ENCODE measurements at places on chromosomes 16 and 17. TPM values are rescaled to one million over a fixed set of nuclear protein-coding genes. Genes with fewer than 3 reads are reported as not detected.

GRCh38 chr17:50866950-50867362, 802 bp upstream of the TOB1 start:
- peak; percentile 84 for DNase-seq

The SHISA9 gene
- not detected for total RNA-seq

- DNase-seq: no peak
These were observed 18.0 kb downstream of the SLFN12L start for GRCh38 chr17:35519439-35519838.

- DNase-seq: no peak
These were observed 128.7 kb upstream of the CHMP6 start for GRCh38 chr17:80862978-80863377.

DNA sequence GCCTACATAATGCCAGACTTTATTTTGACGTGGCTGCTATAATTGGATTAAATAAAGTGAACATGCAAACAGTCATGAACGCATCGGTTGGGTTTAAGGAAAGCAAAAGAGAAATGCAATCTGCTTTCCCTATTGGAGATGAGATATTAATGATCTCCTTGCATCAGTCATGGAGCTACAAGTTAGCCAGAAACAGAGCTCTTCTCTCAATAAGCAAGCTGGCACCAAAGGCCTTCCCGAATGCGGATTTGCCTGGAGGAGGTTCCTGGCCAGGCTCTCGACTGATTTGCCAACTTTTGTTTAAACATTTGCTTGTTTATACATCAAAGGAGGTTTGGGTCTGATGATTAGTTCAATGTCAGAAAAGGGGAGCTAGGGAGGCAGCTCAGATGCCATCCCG, 318.4 kb downstream of the XYLT1 start:
- DNase-seq: no peak

- DNase-seq: no peak
These were observed 224.3 kb downstream of the SEC14L1 start for GRCh38 chr17:77364941-77365583.

- no peak for DNase-seq
These were observed 18.6 kb downstream of the CCL17 start for GRCh38 chr16:57423152-57423551.

DNA sequence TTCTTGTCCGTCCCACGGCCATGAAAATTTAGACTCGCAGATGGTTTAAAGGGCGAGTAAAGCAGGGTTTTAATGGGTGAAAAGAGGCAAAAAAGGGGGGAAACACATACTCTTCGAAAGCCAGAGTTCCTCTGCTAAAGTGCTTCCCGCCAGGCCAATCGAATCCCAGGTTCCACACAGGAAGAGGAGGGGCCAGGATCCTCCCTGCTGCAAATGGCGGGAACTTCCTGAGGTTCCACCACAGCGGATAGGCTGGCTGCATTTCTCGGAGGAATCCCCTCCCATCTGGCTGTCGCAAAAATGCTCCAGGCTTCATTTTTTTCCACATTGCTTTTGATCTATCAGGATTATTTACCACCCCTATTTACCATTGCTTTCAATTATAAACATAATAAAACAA, 670.1 kb upstream of the CA10 start:
- DNase-seq: no peak

DNA sequence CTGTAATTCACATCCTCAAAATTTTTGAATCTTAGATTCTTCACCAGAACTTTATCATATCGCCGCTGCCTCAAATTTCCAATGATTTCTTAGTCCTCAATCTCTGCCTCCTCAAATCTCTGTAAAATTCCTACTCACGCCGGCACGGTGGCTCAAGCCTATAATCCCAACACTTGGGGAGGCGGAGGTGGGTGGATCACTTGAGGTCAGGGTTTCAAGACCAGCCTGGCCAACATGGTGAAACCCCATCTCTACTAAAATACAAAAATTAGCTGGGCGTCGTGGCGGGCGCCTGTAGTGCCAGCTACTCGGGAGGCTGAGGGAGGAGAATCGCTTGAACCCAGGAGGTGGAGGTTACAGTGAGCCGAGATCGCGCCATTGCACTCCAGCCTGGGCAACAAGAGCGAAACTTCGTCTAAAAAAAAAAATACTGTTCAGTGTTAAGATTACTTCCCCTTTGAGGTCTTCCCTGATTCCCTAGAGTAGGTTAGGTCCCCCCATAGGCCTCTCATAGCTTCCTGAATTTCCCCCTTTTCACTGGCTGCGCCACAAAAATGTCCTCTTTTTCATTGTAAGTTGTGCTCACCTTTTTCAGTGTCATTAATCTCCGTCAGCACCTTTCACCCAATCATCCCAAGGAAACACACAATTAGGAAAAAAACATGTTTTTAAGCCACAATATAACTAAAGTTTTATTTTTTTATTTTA, 919 bp upstream of the CBX1 start:
- DNase-seq: no peak

The CALB2 gene
- not detected for total RNA-seq

DNA sequence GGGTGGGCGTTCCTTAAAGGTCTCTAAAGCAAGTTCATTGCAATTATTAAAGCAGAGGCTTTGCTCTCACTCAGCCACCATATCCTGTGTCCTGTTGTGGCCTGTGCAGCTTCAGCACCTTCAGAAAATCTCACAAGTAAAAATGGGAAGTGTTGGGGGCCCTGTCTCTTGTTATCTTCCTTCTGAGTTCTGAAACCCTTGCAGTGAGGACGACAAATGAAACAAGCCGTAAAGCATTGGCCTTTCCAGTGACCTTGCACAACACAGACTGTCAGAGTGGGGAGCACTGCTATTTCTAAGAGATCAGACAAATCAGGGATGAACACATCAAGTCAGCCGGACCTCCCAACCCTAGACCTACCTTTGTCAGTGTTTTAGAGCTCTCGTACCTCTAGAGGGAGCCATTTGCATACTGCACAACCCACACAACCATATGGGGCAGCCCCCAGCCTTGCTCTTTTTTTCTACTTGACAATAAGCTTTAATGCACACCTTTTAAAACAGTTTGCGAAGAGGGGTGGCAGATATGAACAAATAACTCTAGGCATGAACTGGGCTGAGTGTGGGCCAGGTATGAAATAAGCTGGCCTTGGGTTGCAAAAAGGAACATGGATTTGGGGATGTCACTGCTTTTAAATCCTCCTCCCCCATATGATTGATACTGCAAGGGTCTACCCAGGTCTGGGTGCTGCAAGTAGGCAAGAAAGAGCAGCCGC, 89.8 kb downstream of the KATNIP start:
- DNase-seq: no peak

DNA sequence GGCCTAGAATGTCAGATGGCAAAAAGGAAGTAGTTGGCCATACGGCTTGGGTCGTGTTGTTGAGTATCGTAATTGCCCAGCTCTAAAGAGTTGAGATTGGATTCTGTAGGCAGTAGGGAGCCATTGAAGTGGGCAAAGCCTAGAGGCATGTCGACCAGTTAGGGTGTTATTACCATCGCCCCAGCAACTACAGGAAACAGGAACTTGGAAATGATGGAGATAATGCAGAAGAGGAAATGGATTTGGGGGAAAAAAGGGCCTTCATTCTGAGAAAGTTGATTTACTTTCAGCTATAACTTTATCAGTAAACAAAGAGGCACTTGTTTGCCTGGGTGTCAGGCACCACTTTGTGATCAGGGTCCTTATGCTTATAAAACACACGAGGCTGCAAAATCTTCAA, 52.6 kb downstream of the COX10 start:
- no peak for DNase-seq

DNA sequence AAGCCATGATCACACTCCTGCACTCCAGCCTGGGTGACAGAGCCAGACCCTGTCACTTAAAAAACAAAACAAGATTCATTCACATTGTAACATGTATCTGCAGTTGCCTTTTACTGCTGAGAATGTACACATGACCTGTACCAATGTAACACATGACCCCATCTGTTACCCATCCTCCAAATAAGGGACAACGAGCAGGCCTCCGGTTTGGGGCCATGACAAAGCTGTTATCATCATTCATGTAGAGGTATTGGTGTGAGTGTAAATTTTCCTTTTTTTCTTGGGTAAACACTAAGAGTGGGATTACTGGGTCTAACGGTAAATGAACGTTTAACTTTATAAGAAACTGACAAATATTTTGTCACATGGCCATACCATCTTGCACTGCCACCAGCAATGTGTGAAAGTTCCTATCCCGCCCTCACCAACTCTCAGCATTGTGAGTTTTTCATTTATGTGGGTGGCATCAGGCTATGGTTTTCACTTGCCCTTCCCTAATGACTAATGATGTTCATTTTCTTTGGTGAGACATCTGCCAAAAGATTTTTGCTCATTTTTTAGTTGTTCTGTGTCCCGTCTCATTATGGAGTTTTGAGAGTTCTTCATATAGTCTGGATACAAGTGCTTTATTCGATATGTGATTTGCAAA, 145.5 kb downstream of the C16orf78 start:
- DNase-seq: no peak

The PCGF2 gene
- 2.7 TPM for total RNA-seq
